ENCODE measurements at places on chromosomes 16 and 17. TPM values are rescaled to one million over a fixed set of nuclear protein-coding genes. Genes with fewer than 3 reads are reported as not detected.

CDK3 gene
- 5.2 TPM for total RNA-seq

SNX20 gene
- total RNA-seq: not detected

TRPV3 gene
- total RNA-seq: 0.65 TPM

KRT16 gene
- not detected for total RNA-seq

KRT39 gene
- total RNA-seq: not detected

KRTAP9-2 gene
- total RNA-seq: not detected

CDH5 gene
- 0.42 TPM for total RNA-seq

SHBG gene
- total RNA-seq: 0.37 TPM

IL21R gene
- 0.30 TPM for total RNA-seq

RNF222 gene
- total RNA-seq: not detected

PERCC1 gene
- not detected for total RNA-seq

CDH13 gene
- total RNA-seq: 293 TPM

BCAR1 gene
- 55.5 TPM for total RNA-seq

KRT9 gene
- total RNA-seq: not detected

C17orf67 gene
- total RNA-seq: 0.78 TPM

NPIPB9 gene
- 3.6 TPM for total RNA-seq

MTMR4 gene
- total RNA-seq: 44.5 TPM

SLC38A8 gene
- not detected for total RNA-seq

CCL1 gene
- not detected for total RNA-seq

NHLRC4 gene
- 1.5 TPM for total RNA-seq

HOXB3 gene
- total RNA-seq: 5.6 TPM

Measured in smooth muscle cell of the umbilical artery (primary cell).